ENCODE measurements at places on chromosomes 7 and 10. TPM values are rescaled to one million over a fixed set of nuclear protein-coding genes. Genes with fewer than 3 reads are reported as not detected.

The RTKN2 gene
- 1.3 TPM for total RNA-seq

The PRSS37 gene
- not detected for total RNA-seq

The ANKRD30A gene
- not detected for total RNA-seq

The ACTR3C gene
- under 0.01 TPM for total RNA-seq

The ZP3 gene
- 0.87 TPM for total RNA-seq

The NRCAM gene
- 0.50 TPM for total RNA-seq

The SPACDR gene
- 2.6 TPM for total RNA-seq

The STEAP1 gene
- 63.1 TPM for total RNA-seq

The PDZD7 gene
- 1.6 TPM for total RNA-seq

The LIPK gene
- not detected for total RNA-seq

The PAPOLB gene
- 0.15 TPM for total RNA-seq

Data from smooth muscle cell of trachea (primary cell).